Lower leg skin (tissue), 4 donors: ENCODE measurements at places on chromosomes 3 and 15.

GRCh38 chr3:64664397-64664796, 23.4 kb downstream of the ADAMTS9 start:
- DNase-seq = no peak

GRCh38 chr3:182108371-182108770, 396.6 kb downstream of the SOX2 start:
- DNase-seq = no peak

GRCh38 chr15:40343512-40343911, 2.8 kb upstream of the CCDC9B start:
- DNase-seq = no peak

GRCh38 chr15:74725845-74726773, 781 bp upstream of the CYP1A1 start:
- DNase-seq = peak; percentile 89

DNA sequence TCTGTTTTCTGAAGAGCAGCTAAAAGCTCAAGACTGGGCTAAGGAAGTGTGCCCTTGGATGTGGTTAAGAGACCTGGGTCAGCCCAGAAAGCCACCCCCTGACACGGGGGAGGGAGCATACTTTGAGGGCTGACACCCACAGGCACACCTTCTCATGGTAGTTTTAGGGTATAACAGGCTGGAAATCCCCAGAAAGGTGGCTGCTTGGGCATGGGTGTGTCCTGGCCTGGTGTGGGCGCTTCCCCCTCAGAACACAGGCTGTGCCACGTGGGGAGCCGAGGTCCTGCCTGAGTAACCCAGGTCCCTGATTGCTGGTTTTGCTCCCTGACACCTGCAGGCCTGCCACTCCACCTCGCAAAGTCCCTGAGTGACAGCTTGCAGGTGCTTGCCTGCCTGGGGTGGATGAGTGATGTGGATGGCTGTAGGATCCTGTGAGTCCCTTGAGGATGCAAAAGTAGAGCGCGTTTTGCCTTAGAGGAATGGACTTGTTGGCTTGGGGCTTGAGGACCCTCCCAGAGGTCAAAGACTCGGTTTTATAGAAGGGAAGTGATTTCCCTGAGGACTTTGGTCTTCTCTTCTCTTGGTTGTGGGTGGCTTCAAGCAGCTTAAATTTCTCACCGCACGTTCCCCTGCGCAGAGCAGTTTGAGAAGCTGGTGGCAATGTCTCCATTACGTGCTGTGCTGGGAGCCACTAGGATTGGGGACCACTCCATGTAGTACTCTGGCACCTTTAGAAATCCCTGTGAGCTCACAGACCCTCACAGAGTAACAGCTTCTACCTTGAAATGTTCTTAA, 94.4 kb downstream of the DNASE1L3 start:
- no peak for DNase-seq

DNA sequence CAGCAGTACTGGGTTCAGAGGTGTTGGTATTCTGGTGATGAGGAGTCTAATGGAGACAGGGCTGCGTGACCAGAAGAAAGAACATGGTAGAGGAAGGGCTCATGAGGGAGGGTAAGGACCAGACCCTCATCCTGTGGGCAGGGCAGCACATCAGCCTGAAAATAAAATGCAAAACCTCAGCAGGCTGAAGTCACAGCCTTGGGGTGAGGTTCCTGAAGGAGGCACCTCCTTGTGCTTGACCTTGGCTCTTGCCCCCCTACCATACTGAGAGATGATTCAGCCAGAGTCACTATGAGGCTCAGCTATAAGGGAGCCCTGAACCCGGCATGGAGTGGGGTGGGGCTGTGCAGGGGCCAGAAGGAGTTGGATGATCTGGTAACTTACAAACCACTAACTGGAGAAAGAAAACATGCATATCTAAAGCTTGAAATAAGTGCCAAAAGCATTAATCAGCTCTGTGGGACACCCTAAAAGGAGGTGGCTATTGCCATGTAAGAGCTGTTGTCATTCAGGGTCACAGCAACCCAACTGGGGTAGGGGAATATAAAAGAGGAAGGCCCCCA, 60.2 kb downstream of the CORO2B start:
- no peak for DNase-seq

GRCh38 chr15:58426501-58426900, 5.3 kb upstream of the LIPC start:
- no peak for DNase-seq

DNA sequence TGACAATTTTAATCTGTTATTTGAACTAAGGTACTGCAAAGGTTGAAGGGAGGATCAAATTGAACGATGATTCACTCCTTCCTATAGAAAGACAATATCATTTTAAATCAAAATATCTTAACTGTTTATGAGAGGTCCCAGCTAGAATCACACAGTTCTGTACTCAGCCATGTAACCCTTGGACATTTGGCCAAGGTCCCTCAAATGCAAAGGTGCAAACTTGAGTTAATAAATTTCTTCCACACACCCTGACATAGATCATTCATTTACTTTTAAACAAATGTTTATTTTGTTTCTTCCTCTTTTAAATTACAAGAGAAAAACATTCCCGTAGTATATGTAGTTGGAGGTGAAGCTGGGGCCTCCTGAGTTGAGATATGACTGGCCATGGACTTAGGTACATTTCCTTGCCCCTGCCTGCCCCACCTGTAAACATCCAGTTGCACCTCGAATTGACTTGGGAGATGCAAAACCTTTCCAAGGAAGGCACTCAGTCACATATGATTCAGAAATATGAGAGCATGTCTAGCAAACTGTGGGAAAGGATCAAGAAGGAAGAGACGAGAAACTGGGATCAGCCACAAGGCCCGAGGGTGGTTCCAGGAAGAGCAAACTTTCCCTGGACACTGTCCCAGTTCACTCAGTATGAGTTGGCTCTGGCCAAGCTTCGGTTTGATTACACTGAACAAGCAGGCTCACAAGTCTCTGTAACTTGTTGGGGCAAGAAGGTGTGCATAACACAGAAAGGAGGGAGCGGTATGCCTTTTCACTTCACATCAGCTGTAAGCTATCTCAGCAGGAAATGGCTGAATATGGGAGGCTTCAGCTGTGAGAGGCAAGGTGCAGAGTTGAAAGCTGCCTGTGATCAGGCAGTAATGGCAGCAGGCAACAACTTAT, 6.7 kb downstream of the TNFSF10 start:
- DNase-seq = peak; percentile 90

DNA sequence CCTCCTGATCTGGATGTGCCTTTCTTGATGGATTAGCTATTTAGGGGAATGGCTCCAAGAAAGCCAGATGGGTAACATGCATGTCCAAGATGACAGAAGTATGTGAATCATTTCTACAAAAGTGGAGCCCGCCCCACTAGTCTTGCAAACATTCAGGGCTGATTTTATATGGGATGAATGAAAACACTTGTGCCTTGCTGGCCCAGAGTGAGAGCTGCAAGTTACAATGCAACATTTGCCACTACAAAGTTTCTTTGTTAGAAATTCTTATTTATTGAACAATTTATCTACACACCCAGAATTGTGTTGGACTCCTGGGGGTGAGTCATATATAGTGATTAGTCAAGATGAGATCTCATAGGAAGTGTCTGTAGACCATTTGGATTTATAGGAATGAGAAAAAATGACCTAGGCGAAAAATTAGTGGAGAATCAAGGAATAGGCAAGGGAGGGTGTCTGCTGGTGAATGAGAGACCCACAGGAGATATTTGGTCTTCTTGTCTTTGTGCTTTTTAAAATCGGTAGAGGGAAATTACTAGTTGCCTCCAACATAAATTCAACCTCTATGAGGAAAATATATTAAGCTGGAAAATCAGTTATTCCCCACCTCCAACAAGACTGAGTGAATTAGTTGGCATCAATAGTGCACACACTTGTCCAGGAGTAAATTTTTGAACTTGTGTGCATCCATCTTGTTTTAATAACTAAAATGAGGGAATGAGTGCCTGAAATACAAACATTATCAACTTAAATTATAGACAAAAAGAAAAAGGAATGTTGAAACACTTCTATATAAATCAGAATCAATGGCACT, 53.5 kb upstream of the DCBLD2 start:
- DNase-seq = peak; percentile 21

- no peak for DNase-seq
Measured at GRCh38 chr3:21697707-21698106, 53.3 kb downstream of the ZNF385D start.

DNA sequence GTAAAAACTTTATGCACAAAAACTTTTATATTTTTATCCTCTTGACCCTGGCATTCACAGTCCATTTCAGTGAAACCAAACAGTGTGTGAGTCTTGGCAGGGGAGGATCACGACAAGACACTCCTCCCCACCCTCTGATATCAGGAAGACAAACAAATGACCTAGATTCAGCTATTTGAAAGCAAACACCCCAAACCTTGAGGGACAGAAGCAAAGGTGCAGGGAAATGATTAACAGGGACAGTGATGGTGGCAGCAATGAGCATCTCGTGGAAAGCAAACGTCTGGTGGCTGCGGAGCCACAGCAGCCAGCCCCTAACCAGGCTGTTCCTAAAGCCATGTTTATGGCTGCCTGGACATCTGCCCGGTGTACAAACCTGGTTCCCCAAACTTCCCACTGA, 52.1 kb downstream of the FSIP1 start:
- DNase-seq = no peak

DNA sequence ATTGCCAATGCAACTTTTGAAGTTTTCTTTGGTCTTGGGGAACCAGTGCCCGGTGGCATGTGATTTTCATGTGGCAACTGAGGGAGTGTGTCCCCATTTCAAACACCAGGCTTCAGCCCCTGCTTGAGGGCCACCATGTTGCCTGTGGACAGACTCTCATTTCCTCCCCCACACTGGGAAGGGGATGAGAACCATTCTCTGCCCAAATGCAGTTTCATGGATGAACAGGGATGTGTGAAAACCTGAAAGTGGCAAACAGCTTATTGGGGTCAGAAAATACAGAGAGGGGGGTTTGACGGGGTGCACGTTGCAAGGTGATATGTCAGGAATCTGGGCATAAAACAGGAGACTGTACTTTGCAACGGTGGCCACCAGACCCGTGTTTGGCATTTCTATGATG, 6.3 kb downstream of the FAM107A start:
- DNase-seq = no peak

- DNase-seq = no peak
Measured at GRCh38 chr3:99856437-99857220, 39.0 kb downstream of the CMSS1 start.

- no peak for DNase-seq
Measured at GRCh38 chr3:126948980-126949535, 33.9 kb upstream of the PLXNA1 start.

GRCh38 chr3:129936757-129937156, 37.8 kb upstream of the TRH start:
- peak; percentile 41 for DNase-seq

GRCh38 chr3:141366285-141367037, 1.8 kb upstream of the ZBTB38 start:
- DNase-seq = peak; percentile 49

DNA sequence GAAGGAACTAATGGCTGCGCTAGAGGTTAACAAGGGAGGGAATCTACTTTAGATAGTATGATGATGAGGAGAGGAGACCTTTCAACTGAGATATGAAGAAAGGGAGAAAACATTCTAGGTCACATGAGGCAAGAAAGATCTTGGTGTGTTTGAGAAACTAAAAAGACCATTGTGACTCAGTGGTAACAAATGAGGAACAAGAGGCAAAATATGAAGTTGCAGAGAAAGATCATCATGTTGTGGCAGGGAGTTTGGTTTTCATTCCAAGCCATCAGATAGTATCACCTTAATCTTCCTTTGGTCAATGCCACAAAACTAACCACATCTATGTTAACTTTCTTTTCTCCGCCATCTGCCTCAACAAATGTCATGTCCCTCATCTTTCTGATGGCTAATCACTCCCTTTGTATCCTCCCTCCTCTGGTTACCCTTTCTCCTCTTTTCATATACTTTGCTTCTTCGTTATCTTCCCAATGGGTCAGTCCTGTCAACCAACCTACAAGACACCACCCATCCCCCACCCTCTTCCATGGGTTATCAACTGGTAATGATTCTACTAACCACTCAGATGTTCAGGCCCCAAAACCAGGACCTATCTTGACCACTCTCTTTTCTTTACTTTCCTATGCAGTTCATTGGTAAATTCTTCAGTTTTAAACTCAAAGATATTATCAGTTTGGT, 2.4 kb upstream of the PDCD6IP start:
- DNase-seq = no peak

DNA sequence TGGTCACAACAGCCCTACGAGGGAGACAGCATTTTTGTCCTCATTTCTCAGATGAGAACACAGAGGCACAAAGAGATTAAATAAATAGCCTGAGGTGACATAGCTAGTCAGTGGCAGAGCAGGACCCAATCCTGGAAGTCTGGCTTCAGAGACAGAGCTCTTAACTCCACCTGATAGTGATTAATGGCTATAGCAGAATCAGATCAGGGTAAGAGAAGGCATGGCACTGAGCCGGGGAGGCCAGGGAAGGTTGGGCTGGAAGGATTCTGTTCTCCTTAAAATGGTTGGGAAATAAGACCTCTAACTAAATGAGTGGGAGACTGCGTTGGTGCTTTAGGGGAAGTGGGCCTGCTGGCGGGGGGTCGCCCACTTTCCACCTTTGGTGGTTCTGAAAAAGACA, 104.5 kb downstream of the VGLL4 start:
- DNase-seq = no peak

- DNase-seq = no peak
Measured at GRCh38 chr3:189809583-189809982, 178.4 kb downstream of the TP63 start.

GRCh38 chr15:57526076-57526475, 65.6 kb upstream of the MYZAP start:
- DNase-seq = no peak

DNA sequence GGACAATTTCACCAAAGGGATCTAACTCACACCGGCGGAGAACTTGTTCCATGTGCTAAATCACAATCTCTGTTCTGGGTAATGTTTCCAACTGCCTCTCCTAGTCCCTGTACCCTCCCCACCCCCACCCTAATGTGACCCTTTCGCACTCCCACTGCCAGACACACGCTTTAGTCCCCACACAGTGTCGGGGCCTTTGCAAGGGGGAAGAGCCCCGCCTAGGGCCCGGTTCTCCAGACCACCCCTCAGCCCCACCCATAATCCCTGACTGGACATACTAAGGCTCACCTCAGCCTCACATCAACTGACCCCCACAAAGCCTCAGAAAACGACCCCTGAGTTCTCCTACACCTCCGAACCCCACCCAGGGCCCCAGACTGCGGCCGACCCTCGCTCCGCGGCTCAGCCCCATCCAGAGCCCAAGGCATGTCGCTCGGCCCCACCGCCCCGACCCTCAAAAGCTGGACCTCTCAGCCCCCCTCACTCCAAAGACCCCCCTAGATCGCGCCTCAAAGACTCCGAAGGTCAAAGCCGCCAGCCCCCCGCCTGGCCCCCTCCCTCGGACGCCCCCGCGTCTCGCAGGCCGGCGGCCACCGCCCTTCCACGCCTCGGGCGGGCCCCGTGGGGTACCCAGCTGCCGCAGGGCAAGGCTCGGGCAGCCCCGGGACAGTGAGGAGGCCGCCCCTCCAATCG, 72.0 kb upstream of the MAP4 start:
- DNase-seq = peak; percentile 28
